ENCODE measurements at places on chromosomes 6 and 20.
A peak's percentile ranks its signal among the peaks of the same experiment; 100 is the strongest.

GRCh38 chr6:152946484-152946883 is 36.4 kb downstream of the FBXO5 start:
- DNase-seq, result no peak

- no peak for DNase-seq
These were observed 206.7 kb downstream of the MANEA start for GRCh38 chr6:95784019-95784418.

DNA sequence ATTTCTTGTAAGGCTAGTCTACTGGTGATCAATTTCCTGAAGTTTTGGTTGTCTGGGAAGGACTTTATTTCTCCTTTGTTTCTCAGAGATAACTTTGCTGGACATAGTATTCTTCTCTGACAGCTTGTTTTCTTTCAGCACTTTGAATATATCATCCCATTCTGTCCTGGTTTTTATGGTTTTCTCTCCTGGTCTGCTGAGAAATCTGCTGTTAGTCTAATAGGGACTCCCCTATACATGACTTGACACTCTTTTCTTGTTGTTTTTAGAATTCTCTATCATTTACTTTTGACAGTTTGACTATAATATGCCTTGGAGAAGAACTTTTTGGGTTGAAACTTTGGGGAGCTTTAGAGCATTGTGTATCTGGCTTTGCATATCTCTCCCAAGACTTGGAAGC is 112.5 kb downstream of the PRL start:
- DNase-seq, result no peak

GRCh38 chr20:63768591-63769515 is 29.3 kb downstream of the SLC2A4RG start:
- no peak for DNase-seq

- DNase-seq, result peak; percentile 3
These were observed 623 bp upstream of the MRPS26 start for GRCh38 chr20:3045042-3045815.

- DNase-seq, result no peak
These were observed 190.2 kb downstream of the BCAS1 start for GRCh38 chr20:53880108-53880641.

- DNase-seq, result no peak
These were observed 232.2 kb downstream of the LY86 start for GRCh38 chr6:6820641-6821238.

- no peak for DNase-seq
These were observed 245.4 kb upstream of the ASCC3 start for GRCh38 chr6:101126501-101126900.

GRCh38 chr6:144232176-144232831 is 52.8 kb upstream of the UTRN start:
- no peak for DNase-seq

GRCh38 chr20:63943808-63944077 is 12.5 kb downstream of the UCKL1 start:
- no peak for DNase-seq

GRCh38 chr20:19406381-19406780 is 193.9 kb downstream of the SLC24A3 start:
- no peak for DNase-seq

DNA sequence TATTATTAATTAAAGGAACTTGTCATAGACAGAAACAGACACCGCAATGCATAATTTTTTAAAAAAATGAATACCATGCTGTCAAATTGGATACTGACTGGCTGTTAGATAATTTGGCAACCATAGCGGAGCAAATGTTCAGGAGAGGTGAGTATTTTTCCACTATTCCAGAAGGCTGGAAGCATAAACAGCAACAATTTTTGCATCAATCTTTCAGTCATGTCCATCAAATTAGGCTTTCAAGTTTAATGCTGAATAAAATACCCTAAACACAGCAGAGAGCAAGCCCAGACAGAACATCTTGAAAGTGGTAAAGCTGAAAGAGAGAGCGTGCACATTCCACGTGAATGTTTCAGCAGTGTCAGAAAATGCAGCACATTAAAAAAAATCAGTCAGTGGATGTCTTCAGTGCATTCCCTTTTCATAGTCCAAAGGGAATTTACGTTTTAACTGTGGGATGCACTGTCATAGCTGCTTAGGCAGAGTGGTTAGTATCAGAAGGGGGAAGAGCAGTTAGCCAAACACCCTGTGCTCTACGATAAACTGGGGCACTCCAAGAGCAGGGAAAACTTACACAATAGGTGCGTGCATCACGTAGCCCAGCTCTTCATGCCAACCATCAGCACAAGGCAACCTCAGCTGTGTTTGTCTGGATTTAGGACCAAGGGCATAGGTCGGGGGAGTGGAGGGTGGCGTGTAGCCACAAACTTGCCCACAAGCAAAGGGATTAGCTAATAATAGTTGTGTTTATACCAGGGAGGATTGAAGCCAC is 116.2 kb upstream of the STMND1 start:
- DNase-seq, result no peak

- no peak for DNase-seq
These were observed 15.6 kb upstream of the MATN4 start for GRCh38 chr20:45323731-45324130.

- DNase-seq, result no peak
These were observed 159.5 kb upstream of the MANEA start for GRCh38 chr6:95417856-95418255.

GRCh38 chr6:157891544-157892362 is 68.7 kb downstream of the SNX9 start:
- DNase-seq, result no peak

- no peak for DNase-seq
These were observed 33.2 kb downstream of the VEGFA start for GRCh38 chr6:43803055-43803782.

- DNase-seq, result no peak
These were observed 3.2 kb downstream of the IRF4 start for GRCh38 chr6:394641-395289.

DNA sequence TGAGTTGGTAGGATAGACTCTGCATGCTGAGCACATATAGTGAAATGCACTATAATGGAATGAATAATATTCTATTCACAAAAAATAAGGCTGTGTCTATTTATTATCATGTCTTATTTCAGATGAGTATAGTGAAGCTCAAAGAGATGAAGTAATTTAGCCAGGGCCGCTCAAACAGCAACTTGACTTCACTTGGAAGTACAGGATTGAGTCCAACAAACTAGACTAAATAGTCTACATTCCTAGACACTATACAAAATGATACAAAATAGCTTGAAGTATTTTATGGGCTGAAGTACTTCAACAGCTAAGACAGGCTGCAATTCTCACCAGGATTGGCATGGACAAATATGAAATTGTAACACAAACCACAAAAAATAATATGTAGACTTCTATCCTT is 144.5 kb upstream of the DST start:
- DNase-seq, result no peak

GRCh38 chr6:5099537-5099936 is 14.4 kb downstream of the PPP1R3G start:
- no peak for DNase-seq

- DNase-seq, result no peak
These were observed 125.9 kb upstream of the PRSS16 start for GRCh38 chr6:27121640-27122039.

DNA sequence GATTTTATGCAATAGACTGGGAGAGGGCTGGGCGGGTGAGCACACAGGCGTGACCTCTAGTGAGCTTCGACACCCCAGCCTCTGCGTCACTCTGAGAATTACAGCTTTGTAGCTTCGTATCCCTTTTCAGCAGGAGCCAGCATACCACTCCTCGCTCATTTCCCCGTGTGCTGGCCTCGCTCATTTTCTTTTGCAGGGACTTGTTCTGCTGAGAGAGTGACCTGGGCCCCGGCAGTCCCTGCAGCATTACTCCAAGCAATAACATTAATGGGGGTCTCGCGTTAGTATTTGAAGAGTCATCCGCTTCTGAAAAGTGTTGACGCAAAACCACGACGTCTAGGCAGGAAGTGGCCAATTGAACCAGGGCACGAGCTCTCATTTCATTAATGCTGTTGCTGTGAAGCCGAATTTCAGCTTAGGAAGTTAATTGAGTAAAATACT is 193.7 kb downstream of the QKI start:
- DNase-seq, result no peak

DNA sequence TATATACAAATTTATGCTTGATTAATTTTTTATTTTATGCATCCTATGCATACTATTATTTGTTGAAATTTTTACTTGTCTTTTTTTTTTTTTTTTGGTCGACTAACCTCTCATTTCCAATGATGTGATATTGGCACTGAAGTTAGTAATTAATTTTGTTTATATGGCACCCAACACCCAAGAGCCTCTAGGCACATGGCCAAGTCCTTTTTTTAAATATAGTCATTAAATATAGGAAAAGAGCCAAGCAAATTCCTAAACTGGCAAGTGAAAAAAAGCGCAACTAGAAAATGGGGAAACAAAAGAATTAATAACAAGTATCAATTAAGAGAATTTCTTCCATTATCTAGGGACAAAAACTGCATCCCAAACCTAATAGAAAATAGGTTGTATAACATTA is 85.5 kb upstream of the HS3ST5 start:
- no peak for DNase-seq

DNA sequence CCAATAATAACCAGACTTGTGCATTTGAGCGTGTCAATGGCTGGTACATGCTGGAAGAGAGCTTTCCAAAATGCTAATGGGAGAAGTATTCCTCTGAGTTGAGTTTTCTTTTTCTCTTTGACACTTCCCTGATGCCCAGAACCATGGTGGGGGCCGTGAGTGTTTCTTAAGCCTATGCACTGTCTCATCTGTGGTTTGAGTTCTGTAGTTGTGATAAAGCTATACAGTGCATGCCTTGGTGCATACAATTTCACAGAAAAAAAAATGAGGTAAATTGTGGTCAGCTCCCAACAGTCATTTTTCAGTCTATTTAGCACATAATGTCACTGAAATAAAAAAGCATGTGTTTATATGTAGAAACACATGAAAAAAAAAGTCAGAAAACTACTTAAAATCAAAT is 204.8 kb downstream of the HDGFL1 start:
- no peak for DNase-seq

DNA sequence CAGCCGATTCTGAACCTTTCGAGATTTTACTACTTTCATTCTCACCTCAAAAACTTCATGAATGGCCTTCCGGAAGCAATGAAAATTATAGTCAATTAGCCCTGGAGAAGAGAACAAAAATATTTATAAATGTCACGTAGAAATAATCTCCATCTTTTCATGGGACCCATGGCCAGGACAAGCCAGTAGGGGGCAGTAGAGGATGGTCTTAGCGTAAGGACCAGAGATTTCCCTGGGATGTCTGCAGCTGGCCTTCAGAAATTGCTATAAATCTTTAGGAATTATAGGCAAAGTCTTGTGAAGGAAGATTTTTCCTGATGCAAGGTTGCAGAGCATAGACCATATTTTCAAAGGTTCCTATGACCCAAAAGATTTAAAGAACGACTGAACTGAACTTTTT is 15.6 kb upstream of the UBE2J1 start:
- DNase-seq, result peak; percentile 26

DNA sequence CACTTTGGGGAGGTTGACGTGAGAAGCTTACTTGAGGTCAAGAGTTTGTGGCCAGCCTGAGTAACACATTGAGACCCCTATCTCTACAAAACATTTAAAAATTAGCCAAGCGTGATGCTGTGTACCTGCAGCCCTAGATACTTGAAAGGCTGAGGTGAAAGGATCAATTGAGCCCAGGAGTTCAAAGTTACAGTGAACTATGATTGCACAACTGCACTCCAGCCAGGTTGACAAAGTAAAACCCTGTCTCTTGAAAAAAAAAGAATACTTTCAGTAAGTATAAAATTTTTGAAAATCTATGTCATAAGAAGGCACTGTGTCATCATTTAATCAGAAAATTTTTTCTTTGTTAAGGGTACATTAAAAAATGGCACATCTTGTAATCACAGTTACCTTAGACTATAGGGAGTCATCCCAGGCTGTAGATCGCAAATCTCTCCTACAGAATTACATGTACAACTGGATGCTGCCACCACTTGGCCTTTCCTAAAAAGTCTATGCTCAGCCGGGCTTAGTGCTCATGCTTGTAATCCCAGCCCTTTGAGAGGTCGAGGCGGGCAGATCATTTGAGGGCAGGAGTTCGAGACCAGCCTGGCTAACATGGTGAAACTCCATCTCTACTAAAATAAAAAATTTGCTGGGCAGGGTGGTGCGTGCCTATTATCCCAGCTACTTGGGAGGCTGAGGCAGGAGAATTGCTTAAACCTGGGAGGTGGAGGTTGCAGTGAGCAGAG is 17.0 kb upstream of the MRS2 start:
- DNase-seq, result no peak

- DNase-seq, result no peak
These were observed 86.7 kb upstream of the EMILIN3 start for GRCh38 chr20:41453010-41453950.

GRCh38 chr6:110858562-110859214 is 15.9 kb upstream of the AMD1 start:
- no peak for DNase-seq

- DNase-seq, result no peak
These were observed 339.9 kb upstream of the ARID1B start for GRCh38 chr6:156437121-156437879.

DNA sequence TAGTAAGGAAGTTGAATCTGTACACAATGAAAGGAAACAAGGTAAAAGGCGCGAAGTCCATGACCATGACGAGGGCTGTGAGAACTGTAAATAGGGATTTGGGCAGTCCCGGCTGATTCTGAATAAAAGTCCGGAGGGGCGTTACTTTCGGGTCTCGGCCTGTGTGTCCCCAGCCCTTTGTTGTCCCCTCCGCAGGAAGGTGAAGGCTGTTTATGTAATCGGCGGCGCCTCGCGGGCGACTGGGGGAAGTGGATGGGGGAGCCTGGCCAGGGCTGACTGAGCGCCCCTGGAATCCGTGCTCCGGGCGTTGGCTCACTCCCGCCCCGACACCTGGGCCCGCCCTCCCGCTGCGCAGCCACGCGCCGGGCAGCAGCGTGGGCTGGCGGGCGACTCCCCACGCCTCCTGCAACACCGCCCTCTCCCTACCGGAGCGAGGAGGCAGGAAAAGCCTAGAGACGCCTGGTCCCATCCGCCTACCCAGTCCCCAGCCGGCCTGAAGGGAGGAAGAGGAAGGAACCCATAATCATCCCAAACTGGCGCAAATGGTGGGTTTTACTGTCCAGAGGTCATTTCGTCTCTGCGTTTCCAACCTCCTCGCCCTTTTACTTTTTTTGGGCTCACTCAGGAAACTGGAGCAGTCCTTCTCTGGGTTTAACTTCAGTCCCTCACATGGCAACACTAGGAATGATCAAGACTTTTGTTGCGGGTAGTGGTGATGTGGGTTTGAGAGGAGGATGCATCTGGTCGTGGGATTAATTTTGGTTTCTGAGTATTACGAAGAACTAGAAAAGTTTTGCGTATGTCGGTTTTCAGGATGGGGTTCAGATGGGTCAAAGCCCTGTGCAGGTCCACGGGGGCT is 12.1 kb downstream of the TRIM31 start:
- no peak for DNase-seq

DNA sequence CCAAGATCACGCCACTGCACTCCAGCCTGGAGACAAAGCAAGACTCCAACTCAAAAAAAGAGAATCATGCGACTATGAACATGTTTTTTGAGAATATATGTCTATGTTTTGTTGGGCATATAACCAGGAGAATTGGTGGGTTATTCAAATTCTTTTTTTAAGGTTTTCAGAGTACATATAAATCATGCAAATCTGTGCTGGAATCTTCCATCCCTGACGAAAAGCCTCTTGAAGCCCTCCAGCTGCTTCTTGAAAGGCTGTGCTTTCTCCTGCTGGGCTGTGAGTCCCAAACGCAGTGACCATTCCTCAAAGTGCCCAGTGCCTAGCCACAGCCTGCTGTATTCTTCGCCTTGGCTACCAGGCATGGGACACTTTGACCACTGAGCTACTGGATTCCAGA is 9.2 kb upstream of the RAB22A start:
- DNase-seq, result no peak
